ENCODE measurements at places on chromosomes 6 and 20. TPM values are rescaled to one million over a fixed set of nuclear protein-coding genes. Genes with fewer than 3 reads are reported as not detected.
A peak's percentile ranks its signal among the peaks of the same experiment; 100 is the strongest.

Gene RAET1L
- not detected for total RNA-seq

Gene PRPH2
- total RNA-seq, result 0.06 TPM

Gene EYS
- not detected for total RNA-seq

Gene PMEPA1
- 1.7 TPM for total RNA-seq

Gene DEFB132
- total RNA-seq, result not detected

GRCh38 chr6:44472250-44472945, 84.9 kb downstream of the CDC5L start:
- no peak for DNase-seq

DNA sequence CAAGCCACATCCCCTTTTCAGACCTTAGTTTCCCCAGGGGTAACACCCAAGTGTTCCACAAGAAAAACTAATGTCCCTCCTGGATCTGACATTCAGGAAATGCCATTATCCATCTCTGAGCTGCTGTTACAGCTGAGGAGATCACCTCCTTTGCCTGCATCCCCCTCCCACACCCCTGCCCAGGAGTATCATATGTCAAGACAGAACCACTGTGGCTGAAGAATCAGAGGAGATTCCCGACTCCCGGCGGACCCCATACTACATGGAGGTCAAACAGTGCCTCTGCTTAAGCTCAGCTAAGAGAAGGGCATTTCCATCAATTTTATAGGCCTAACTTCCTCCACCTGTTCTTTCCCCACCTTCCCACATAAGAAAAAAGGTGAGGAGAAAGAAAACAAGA, 36.8 kb upstream of the LRFN2 start:
- DNase-seq, result no peak

- peak; percentile 29 for DNase-seq
Observed at GRCh38 chr6:41427642-41428335, 92.4 kb downstream of the NCR2 start.

- no peak for DNase-seq
Observed at GRCh38 chr20:13913131-13913530, 77.3 kb downstream of the SEL1L2 start.

DNA sequence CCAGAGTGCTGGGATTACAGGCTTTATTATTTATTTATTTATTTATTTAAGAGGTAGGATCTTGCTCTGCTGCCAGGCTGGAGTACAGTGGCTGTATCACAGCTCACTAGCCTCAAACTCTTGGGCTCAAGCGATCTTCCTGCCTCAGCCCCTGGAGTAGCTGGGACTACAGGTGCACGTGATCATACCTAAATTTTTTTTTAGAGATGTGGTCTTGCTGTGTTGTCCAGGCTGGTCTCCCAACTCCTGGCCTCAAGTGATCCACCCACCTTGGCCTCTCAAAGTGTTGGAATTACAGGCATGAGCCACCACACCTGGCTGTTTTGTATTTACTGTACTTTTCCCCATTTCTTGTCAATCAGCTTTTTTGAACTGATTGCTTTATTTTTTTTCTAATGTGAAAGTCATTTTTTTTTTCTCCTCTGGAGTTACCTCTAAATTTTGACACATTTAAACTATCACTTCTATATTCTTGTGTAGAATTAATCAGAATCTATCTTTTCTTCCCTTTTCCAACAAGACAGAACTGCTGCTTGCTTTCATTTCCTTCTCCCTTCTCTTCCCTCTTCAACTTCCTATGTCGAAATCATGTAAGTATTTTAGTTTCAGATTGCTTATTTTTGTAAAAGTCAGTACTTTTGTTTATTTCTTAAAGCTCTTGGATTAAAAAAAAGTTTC, 12.0 kb downstream of the PANK2 start:
- DNase-seq, result no peak

DNA sequence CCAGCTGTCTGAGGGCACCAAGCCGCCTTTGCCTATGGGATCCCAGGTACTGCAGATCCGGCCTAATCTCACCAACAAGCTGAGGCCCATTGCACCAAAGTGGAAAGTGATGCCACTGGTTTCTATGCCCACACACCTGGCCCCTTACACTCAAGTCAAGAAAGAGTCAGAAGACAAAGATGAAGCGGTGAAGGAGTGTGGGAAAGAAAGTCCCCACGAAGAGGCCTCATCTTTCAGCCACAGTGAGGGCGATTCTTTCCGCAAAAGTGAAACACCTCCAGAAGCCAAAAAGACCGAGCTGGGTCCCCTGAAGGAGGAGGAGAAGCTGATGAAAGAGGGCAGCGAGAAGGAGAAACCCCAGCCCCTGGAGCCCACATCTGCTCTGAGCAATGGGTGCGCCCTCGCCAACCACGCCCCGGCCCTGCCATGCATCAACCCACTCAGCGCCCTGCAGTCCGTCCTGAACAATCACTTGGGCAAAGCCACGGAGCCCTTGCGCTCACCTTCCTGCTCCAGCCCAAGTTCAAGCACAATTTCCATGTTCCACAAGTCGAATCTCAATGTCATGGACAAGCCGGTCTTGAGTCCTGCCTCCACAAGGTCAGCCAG, 283.0 kb downstream of the TSHZ2 start:
- no peak for DNase-seq

DNA sequence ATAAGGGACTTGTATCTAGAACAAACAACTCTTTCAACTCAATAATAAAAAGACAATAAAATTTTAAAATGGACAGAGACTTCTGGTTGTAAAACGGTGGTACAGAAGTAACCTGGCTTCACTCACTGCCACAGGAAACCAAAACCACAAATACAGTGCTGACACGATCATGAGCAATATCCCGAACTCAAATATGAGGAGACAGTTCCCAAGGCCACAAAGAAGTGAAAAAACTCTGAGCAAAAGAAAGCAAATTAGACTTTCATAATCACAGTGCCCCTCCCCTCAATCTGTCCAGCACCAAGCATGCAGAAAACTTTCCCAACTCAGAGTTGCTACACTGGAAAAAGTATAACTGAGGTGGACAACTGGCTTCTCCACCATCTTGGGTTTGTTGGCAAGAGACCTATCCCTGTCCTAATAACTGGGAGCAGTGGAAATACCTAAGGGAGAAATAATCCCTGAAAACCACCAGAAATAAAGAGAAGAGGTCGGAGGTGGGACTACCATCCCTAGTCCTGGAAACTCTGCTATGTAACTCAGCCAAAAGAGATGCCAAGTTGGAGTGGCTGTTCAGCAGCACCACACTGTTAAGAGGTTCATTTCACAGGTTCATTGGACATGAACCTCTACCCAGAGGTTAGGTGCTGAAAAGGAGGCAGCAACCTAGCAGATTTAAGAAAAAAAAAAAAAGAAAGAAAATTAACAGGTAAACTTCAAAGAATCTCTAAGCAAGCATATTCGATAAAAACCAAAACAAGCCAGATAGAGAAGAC, 55.5 kb downstream of the REV3L start:
- peak; percentile 22 for DNase-seq

- no peak for DNase-seq
Observed at GRCh38 chr6:89525786-89526562, 93.0 kb downstream of the ANKRD6 start.

DNA sequence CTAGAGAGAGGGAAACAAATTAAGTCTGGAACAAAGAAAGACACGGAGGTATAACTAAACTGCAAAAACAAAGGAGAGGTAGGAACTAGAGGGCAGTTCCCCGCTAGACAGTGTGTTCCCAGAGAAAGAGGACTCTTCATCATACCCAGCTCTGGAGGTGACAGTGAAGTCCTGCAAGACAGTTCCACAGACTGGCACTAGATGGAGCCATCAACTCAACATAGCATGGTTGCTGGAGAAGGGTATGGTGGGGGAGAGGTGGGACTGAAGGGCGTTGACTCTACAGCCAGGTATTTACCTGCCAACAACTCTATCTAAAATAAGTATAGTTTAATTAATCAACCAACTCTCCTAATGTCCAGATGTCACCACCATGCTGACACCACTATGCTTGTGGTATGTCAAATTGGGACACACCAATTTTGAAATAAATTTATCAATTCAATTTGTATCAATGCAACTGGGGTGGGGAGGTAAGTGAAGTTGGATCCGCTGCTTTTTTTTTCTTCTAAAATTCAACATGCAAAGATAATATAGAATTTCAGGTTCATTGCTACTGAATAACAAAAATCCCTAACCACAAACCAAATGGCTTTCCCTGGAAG, 9.7 kb downstream of the BACH2 start:
- DNase-seq, result peak; percentile 70

GRCh38 chr6:70686548-70687133, 19.0 kb downstream of the SMAP1 start:
- no peak for DNase-seq

DNA sequence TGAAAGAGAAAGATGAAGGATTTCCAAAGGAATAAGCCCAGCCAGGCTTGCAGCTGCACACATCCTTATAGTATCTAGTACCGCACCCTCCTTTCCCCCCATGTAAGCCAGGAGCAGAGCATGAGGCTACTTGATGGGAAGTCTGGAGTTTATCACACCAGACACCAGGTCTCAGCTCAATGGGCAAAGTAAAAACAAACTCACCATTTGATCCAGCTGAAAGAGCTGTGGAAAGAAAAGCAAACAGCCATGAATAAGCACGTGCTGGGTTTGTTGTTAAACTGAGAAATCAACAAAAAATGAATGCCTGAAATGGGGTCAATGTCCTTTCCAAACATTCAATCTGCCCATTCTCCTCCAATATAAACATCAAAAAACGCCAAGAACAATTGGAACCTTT, 50.6 kb upstream of the MAP7 start:
- DNase-seq, result no peak

GRCh38 chr6:166386111-166386510, 3.4 kb upstream of the MPC1 start:
- DNase-seq, result no peak
